ENCODE measurements at places on chromosomes 11 and 22.

GRCh38 chr22:33577862-33578411, 342.3 kb downstream of the LARGE1 start:
- no peak for DNase-seq

DNA sequence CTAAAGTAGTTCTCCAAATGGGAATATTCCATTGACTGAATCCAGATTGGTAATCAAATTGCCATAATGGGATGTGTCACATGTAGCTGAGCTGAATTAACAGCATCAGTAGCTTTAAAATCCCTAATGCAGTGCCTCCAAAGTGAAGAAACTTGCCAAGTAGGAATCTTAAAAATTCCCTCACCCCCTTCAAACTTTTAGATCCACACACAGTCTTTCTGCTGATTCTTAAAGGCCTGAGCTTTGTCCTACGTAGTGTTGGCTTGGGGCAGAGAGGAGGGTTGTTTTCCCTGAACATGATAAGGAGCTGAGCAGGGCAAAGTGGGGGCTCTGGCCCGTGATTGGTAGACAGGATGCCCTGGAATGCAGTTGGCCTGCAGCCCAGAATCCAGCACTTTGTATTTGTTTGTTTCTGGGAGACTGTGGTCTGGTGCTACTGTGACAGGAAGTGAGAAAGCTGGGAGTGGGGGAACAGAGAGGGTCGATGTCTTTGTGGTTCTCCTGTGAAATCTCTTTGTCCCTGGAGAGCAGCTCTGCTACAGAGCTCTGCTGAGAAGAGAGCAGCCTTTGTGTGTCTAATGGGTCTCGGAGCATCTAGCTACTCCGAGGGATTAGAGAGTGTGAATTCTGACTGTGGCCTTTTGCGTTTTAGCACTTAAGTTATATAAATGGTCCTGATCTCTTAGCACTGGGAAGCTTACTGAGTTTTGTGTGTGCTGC, 16.9 kb downstream of the CTNND1 start:
- DNase-seq: peak; percentile 32

GRCh38 chr11:69641681-69642548, 959 bp downstream of the CCND1 start:
- no peak for DNase-seq

DNA sequence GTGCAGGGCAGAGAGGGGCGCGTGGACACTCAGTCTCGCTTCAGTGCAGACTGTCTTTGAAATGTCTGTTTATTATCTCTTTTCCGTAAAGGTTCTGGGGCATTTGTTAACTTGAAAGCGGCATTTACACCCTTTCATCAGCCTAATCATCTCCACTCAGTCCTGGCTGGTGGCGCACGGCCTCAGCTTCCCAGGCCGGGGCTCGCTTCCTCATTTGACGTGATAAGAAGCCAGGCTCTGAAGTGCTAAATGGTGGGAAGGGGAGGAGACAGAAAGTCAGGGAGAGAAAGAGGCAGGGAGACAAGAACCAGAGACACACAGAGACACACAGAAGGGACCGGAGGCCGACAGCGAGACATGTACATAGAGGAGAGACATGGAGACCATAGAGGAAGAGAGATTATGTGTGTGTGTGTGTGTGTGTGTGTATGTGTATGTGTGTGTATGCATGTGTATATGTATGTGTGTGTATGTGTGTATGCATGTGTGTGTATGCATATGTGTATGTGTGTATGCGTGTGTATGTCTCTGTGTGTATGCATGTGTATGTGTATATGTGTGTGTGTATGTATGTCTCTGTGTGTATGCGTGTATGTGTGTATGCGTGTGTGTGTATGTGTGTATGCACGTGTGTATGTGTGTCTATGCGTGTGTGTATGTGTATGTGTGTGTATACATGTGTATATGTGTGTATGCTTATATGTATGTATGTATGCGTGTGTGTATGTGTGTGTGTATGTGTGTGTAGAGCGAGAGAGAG, 101.5 kb downstream of the ST3GAL4 start:
- DNase-seq: no peak

GRCh38 chr11:85114786-85115185, 512.4 kb downstream of the DLG2 start:
- DNase-seq: no peak

DNA sequence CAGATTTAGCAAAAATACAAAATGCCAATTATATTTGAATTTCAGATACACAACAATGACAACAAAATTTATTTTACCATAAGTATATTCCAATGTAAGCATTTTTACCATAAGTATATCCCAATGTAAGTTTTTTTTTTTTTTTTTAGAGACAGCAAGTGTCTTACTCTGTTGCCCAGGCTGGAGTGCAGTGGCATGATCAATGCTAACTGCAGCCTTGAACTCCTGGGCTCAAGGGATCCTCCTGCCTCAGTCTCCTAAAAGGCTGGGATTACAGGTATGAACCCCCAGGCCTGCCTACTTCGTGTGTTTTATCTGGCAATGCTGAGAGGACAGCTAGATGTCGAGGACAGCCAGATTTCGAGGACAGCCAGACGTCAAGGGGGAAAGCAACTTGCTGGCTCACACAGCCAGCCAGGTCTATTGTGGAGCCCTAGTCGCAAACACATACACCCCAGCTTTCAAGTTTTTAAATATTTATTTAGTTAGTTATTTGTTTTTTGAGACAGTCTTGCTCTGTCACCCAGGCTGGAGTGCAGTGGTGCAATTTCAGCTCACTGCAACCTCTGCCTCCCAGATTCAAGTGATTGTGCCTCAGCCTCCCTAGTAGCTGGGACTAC, 1.1 kb upstream of the SERPING1 start:
- no peak for DNase-seq

GRCh38 chr11:61295596-61295926, 445 bp upstream of the VWCE start:
- no peak for DNase-seq

DNA sequence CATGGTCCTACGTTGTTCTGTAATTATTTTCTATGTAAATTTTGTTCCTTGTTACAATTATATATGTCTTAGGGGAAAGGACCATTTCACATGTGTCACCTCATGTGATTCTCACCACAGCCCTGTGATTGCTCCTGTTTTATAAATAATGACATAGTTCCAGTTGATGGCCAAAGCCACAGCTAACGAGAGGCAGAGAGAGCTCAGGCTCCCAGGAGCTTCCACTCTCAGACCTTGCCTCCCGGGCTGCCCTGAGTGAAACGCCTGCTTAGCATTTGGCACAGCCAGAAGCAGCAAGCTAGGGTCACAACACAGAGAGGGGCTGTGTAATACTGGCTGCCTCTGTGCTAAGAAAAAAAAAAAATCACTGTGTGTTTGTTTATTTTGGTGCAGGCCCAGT, 5.9 kb downstream of the TMEM121B start:
- no peak for DNase-seq

DNA sequence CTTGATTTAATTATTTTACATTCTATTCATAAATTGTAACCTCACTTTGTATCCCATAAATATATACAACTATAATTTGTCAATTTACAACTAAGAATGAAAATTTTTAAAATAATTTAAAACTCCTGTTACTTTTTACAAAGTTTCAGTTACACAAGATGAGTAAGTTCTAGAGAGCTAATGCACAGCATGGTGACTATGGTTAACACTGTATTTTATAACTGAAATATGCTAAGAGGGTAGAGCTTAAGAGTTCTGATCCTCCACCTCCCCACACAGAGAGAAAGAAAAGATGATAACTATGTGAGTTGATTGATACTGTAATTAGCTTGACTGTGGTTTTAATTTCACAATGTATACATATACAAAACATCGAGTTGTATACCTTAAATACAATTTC, 412.5 kb upstream of the DDI1 start:
- no peak for DNase-seq

GRCh38 chr11:119178166-119178680, 7.1 kb upstream of the NHERF4 start:
- no peak for DNase-seq

DNA sequence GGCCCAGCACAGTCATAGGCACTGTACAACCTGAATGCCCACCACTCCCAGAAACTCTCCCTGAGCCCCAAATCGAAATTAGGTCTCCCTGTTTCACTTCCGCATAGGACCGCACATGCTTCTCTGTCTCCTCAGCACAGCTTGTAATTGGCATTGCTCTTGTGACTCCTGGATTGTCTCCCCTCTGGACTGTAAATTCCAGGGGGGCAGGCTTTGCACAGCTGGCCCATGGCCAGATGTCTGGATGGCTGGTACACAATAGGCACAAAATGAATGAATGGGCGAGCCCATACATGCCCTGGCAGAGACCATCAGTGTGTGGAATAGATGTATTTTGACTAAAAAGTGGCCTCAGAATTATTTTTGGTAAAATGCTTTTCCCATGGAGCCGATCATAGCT, 63.3 kb upstream of the PHF21B start:
- DNase-seq: no peak

GRCh38 chr11:72985645-72986044, 156.5 kb downstream of the FCHSD2 start:
- no peak for DNase-seq

DNA sequence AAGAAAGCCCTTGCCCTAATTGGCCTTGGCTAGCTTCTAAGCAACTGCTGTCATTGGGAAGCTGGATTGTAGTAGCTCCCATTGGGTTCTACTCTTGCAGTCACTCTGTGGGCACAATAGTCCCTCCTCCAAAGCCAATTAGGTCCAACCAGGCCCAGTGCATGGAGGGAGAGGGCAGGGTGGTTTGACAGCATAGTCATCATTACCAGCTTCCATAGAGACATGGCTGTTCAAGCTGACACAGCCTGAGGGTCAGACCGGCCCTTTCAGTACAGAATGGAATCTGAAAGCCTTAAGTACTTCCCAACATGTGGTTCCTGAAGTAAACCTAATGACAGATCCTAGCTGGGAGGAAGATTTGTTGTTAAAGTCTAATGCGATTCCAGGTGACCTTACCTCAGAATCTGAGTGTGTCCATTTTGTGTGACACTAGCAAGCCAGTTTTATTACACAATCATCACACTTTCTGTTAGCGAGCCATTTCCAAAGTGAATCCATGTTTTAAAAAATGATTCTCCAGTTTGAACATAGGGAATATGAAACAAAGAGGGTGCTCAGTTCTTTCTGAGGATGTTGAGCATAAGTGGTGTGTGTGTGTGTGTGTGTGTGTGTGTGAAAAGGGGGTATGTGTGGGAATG, 6.9 kb downstream of the PLET1 start:
- no peak for DNase-seq

- no peak for DNase-seq
Observed at GRCh38 chr22:21921184-21921721, 31.4 kb downstream of the PPM1F start.

GRCh38 chr22:45548991-45549761, 46.5 kb downstream of the FBLN1 start:
- no peak for DNase-seq

- no peak for DNase-seq
Observed at GRCh38 chr11:1303126-1303821, 6.2 kb downstream of the TOLLIP start.

- no peak for DNase-seq
Observed at GRCh38 chr11:62256281-62256680, 13.7 kb upstream of the SCGB2A2 start.

- DNase-seq: no peak
Observed at GRCh38 chr11:14725150-14725549, 81.5 kb downstream of the PDE3B start.

- DNase-seq: no peak
Observed at GRCh38 chr11:122600290-122600689, 55.2 kb upstream of the UBASH3B start.

DNA sequence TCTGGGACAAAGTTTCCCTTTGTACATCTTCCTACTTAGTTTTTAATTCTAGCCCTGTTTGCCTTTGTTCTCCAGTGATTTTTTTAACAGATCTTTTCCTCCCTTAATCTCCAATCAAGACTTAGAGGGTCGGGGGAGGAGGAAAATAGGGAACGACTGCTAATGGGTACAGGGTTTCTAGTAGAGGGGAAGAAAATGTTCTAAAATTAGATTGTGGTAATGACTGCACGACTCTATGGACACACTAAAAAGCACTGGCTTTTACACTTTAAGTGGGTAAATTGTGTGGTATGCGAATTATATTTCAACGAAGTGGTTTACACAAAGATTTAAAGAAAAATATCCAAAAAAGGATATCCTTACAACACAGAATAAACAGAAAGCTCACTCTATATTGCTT, 110.0 kb upstream of the SPON1 start:
- no peak for DNase-seq

DNA sequence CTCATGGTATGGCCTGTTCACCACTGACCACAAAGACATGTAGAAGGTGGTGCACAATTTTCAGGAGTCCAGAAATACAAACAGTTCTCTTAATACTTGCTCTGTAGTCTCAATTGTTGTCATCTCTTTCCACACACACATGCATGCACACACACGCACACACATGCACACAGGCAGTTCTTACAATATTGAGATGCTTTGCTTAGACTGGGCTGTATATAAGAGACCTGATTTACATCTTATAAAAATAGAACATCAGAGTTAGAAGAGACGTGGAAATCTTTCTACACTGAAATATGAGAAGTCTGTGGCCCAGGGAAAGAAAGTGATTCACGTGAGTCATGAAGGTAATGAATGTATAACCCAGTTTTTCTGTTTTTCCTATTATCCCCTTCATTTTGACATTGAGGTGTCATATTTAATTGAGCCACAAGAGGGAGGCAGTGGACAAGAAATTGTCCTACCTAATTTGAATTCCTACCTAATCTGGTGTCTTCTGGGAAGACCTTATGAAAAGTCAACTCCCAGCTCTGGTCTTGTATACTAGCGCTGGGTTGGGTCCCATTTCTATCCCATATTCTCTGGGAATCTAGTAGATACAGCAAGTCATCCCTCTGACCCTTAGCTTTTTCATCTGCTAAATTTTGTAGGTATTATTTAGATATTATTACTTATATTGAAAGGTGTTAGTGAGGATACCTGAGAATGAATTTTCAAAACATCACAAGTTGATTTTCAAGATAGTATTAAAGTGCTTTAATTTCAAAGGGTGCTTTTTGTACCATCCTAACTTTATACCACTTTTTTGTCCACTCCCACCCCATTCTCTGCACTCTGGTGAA, 14.9 kb upstream of the MS4A4A start:
- DNase-seq: no peak

- DNase-seq: no peak
Observed at GRCh38 chr11:72119198-72119597, 6.7 kb upstream of the ANAPC15 start.

- no peak for DNase-seq
Observed at GRCh38 chr11:10892250-10892649, 34.4 kb upstream of the ZBED5 start.

- DNase-seq: no peak
Observed at GRCh38 chr22:28188178-28188879, 269.3 kb upstream of the PITPNB start.

Measured in nucleus accumbens (tissue), 56 donors.